NCI-H1048 (cell line): ENCODE measurements at places on chromosomes 1 and 21.

- DNase-seq, result no peak
Observed at GRCh38 chr1:6634371-6635052, 9.8 kb downstream of the THAP3 start.

GRCh38 chr1:230864441-230864840, 3.9 kb downstream of the C1orf198 start:
- DNase-seq, result no peak

- no peak for DNase-seq
Observed at GRCh38 chr21:46061518-46061917, 36.4 kb upstream of the COL6A2 start.

DNA sequence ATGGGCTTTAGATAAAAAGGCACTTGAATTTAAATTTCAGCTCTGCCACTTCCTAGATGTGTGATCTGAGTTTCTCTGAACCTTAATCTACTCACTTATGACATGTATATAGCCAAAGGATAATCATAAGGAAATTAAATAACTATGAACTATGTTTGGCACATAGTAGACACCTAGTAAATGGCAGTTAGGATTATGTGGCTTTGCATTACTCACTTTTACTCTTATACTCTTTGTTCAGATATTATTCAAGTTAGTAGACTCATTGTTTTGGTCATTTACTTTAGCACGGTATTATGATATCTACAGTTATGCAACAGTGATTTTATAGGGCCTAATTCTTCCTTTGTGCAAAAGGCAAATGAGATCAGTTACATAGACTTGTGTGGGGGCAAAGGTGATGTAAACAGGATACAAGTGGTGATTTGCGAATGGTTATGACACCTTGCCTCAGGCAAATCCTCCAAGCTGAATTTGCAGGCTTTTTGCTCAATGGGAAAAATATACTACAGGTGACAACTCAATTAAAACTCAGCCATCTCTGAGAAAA, 297.2 kb upstream of the PBX1 start:
- no peak for DNase-seq

- peak; percentile 12 for DNase-seq
Observed at GRCh38 chr1:93221913-93222312, 41.4 kb downstream of the CCDC18 start.

DNA sequence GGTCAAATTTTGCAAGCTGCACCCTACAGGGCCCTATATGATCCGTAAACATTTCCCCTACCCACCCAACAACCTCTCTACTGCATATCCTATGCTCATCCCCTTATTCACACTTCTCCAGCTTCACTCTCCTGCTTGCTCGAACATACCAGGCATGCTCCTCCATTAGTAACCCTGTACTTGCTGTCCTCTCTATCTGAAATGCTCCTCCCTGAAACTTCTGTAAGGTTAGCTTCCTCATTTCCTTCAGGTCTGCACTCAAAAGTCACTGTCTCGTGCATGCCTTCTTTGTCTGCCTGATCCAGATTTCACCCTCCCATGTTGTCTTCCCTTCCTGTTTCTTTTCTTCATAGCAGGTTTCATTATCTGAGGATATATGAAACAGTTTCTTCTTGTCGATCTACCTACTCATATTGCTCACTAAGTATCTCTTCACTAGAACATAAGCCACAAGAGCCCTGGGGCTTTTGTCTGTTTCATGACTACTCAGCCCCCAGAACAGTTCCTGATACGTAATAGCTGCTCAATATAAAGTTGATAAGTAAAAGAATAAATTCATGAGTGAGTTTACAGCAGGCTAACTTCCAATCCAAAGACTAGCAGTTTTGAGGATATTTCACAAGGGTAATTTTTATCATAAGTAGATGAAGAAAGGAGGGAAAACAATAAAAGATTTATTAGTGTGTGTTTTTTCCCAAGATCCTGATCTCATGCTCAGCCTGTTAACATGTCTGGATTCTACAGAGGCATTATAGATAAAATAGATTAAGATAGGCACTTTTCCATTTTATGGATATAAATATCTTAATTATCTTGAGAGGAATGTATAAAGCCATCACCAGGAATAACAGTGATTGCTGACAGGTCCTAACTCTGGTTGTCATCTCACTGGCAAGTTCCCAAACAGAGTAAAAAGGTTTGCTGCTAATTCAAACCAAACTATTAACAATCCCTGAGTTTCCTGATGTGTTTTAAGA, 392.5 kb upstream of the ESRRG start:
- DNase-seq, result no peak

DNA sequence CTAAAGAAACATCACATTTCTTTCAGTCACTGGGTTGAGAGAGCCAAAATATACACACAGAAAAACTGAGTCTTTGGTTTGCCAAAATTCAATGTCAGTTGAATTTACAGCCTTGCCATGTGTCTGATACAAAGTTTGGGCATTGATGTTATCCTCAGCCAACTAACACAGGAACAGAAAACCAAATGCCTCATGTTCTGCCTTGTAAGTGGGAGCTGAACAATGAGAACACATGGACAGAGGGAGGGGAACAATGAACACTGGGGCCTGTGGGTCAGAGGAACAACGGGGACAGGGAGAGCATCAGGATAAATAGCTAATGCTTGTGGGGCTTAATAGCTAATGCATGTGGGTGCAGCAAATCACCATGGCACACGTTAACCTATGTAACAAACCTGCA, 39.6 kb upstream of the C21orf91 start:
- no peak for DNase-seq

- no peak for DNase-seq
Observed at GRCh38 chr1:21536218-21536617, 27.0 kb downstream of the ALPL start.

- DNase-seq, result no peak
Observed at GRCh38 chr21:34897828-34898227, 151.3 kb downstream of the RUNX1 start.

- DNase-seq, result no peak
Observed at GRCh38 chr1:248823517-248824001, 2.2 kb downstream of the SH3BP5L start.

- no peak for DNase-seq
Observed at GRCh38 chr1:76267631-76268030, 193.1 kb downstream of the ST6GALNAC3 start.

DNA sequence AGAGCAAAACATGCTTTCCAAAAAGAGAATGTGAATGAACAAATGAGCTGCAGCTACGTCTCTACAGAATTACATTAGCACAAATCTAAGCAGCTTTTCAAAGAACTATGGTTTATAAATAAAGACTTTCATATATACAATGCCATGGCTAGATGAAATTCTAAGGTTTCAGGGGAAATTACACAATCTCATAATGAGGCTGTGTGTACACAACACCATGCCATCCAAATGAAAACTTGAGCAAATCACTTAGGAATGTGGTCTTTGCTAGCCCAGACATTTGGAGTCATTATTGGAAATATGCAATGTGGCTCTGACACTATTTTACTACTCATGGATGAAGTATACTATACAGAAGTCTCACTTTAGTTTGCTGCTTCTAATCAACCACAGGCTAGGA, 37.5 kb downstream of the SPAG17 start:
- DNase-seq, result no peak

- DNase-seq, result no peak
Observed at GRCh38 chr21:43191521-43191920, 22.7 kb downstream of the CRYAA start.

DNA sequence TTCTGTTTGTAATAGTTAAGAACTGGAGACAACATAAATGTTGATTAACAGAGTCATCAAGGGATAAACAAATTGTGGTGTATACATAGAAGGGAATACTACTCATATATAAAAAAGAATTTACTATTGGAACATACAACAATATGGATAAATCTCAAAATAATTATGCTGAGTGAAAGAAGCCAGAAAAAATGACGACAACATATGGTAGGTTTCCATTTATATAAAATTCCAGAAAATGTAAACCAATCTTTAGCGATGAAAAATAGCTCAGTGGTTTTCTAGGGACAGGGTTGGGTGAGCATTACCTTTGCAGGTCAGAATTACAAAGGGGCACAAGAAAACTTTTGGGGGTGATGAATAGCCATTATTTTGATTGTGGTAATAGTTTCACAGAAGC, 431.6 kb downstream of the PTPRU start:
- no peak for DNase-seq

GRCh38 chr1:157495285-157495684, 57.0 kb downstream of the FCRL5 start:
- DNase-seq, result no peak

DNA sequence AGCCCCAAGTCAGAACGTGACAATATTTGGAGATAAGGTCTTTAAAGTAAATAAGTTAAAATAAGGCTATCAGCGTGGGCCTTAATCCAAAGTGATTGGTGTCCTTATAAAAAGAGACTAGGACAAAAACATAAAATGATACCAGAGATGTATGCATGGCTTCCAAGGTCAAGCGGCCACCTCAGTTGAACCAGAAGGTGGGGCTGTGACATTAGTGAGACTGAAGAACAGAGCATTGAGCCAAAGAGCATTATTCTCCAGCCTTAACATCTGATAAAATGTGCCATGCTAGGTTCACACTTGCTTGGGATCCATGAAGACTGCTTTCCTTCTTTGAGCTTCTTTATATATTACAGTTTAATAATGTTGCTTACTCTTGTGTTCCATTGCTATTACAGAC, 554.6 kb downstream of the PLA2G4A start:
- DNase-seq, result no peak

DNA sequence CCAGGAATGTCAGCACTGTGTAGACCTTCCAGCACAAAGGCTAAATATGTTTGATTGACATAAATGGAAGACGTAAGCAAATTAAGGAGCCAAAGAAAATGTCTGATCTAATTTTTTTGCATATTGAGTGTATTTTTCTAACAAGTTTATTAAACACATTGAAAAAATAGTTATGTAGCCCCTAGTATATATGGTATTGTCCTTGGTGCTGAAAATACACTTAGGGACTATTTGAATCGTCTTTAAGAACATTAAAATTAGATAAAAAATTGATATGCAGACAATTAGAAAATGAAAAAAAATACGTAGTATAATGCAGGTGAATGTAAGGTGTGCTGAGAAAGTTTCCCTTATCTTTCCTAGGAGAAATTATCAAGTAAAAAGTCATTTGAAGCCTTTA, 337.0 kb downstream of the OMA1 start:
- DNase-seq, result no peak

GRCh38 chr1:229988534-229988933, 78.5 kb upstream of the GALNT2 start:
- DNase-seq, result no peak

DNA sequence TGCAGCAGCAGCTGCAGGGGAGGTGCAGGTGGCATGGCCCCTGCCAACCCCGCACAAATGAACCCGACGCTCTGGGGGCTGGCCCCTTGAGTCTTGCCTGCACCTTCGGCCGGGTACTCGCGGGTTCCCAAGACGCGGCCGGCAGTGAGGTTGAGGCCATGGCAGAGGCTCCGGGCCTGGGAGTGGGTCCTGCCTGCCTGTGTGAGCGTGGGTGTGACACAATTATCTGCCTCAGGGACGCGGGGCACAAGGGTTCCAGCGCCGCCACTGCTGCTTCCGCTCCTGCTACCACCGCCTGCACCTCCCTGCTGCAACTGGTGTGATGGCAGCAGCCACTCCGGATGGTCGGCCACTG, 20.9 kb upstream of the TGFB2 start:
- no peak for DNase-seq

DNA sequence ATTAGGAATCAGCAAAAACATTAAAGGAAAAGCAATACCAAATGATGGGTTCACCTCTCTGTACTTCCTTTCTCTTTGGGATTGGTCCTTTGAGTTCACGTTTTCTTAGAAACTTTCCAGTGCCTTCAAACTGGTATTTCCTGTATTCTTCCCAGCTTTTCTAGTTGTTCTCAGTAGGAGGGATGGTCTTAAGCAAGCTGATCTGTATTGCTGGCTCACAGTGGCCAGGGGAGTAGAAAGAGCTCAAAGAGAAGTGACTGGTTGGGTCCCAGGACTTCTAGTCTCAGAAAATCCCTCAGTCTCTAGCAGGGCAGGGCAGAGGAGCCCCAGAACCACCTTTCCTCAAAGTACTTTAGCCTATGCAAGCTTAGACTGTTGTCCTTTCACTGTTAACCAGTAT, 10.1 kb upstream of the USP24 start:
- no peak for DNase-seq

DNA sequence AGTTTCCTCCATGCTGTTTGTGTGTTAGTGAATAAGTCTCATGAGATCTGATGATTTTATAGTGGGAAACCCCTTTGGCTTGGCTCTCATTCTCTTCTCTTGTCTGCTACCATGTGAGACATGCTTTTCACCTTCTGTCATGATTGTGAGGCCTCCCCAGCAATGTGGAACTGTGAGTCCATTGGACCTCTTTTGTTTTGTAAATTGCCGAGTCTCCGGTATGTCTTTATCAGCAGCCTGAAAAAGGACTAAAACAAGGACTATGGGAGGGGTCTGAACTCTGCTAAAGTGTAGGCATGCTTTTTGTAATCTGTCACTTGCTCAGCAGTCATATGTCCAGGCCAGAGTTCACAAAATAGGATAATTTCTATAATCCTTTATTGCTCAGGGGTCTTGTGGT, 164.0 kb upstream of the SNX7 start:
- no peak for DNase-seq

GRCh38 chr1:162185314-162186025, 116.0 kb downstream of the NOS1AP start:
- no peak for DNase-seq

DNA sequence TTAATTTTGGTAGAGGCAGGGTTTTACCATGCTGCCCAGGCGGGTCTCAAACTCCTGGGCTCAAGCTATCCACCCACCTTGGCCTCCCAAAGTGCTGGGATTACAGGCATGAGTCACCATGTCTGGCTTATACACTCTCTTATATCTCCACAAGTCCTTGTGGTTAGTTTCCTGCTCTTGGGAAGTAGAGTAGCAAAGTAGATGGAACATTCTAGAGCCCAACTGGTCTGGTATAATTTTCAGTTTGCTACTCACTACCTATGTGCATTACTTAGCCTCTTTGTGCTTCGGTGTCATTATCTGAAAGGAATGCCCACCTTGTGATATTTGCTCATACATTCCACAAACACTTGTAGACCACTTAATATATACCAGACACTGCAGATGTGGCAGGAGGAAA, 96.6 kb upstream of the IPO9 start:
- DNase-seq, result no peak

DNA sequence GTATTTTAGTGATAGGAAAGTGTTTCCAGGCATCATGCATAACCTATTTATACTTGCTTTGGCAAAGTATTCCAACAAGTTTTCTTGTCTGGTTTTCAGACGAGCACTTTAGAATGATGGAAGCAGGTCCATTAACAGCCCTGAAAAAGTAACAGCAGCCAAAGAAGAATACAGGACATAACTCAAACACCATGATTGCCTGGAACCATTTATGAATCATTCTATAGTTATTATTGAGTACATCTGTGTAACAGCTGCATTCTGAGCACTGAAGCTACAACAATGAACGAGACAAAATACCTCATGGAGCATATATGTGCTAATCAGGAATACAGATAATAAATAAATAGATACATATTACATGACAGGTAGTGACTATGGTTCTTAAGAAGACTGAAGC, 12.6 kb downstream of the IL10RB start:
- DNase-seq, result no peak

DNA sequence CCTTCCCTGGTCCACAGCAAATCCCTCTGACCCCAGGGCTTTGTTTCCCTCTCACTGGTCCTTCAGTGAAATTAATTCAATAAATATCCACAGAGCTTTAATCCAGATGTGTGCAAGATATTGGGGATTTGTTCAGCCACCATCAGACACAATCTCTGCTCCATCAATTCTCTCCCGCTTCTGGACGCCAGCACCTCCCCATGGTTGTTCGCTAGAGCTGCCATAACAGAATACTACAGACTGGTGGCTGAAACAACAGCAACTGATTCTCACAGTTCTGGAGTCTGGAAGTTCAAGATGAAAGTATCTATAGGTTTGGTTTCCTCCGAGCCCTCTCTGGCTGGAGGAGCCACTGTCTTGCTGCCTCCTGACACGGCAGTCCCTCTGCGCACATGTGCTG, 303.9 kb downstream of the SMYD3 start:
- no peak for DNase-seq
